ENCODE measurements at places on chromosomes 4 and X. TPM values are rescaled to one million over a fixed set of nuclear protein-coding genes. Genes with fewer than 3 reads are reported as not detected.

The MAGIX gene
- total RNA-seq, result 0.48 TPM

The BEX4 gene
- 30.3 TPM for total RNA-seq

The P2RY10 gene
- not detected for total RNA-seq

The GAGE2A gene
- total RNA-seq, result not detected

The GAGE12H gene
- not detected for total RNA-seq

The RASSF6 gene
- total RNA-seq, result not detected

The AR gene
- total RNA-seq, result 16.0 TPM

The POF1B gene
- not detected for total RNA-seq

The FAM47C gene
- total RNA-seq, result not detected

The COX7B2 gene
- total RNA-seq, result not detected

The UGT8 gene
- total RNA-seq, result 0.14 TPM

The ARHGEF6 gene
- total RNA-seq, result 5.5 TPM

The ABHD18 gene
- total RNA-seq, result 9.1 TPM

The BEND4 gene
- total RNA-seq, result 0.27 TPM

The DIPK2B gene
- 74.8 TPM for total RNA-seq

The MAML3 gene
- total RNA-seq, result 20.1 TPM

The PCDH19 gene
- 4.3 TPM for total RNA-seq

The PAK3 gene
- total RNA-seq, result 0.16 TPM

The TXK gene
- 0.97 TPM for total RNA-seq

The ATP11C gene
- 31.8 TPM for total RNA-seq

The MMRN1 gene
- total RNA-seq, result 414 TPM

The XG gene
- total RNA-seq, result 0.44 TPM

The ARR3 gene
- total RNA-seq, result not detected

The MAEA gene
- 66.0 TPM for total RNA-seq

The C4orf36 gene
- total RNA-seq, result not detected

The GLUD2 gene
- 0.33 TPM for total RNA-seq

The TECRL gene
- not detected for total RNA-seq

The USP26 gene
- not detected for total RNA-seq

The CABS1 gene
- total RNA-seq, result not detected

The FAM47E gene
- total RNA-seq, result 0.11 TPM

The DHRSX gene
- total RNA-seq, result 27.1 TPM

The RGN gene
- total RNA-seq, result 1.4 TPM

The RTL5 gene
- 2.1 TPM for total RNA-seq

The LRRC66 gene
- total RNA-seq, result 0.27 TPM

The MORC4 gene
- total RNA-seq, result 9.6 TPM

The HSFX3 gene
- not detected for total RNA-seq

The SLC38A5 gene
- 25.1 TPM for total RNA-seq

The CLCN5 gene
- 12.9 TPM for total RNA-seq

The AMOT gene
- total RNA-seq, result 2.7 TPM

All from endothelial cell of umbilical vein (primary cell).